ENCODE measurements at places on chromosomes 2 and 18.

DNA sequence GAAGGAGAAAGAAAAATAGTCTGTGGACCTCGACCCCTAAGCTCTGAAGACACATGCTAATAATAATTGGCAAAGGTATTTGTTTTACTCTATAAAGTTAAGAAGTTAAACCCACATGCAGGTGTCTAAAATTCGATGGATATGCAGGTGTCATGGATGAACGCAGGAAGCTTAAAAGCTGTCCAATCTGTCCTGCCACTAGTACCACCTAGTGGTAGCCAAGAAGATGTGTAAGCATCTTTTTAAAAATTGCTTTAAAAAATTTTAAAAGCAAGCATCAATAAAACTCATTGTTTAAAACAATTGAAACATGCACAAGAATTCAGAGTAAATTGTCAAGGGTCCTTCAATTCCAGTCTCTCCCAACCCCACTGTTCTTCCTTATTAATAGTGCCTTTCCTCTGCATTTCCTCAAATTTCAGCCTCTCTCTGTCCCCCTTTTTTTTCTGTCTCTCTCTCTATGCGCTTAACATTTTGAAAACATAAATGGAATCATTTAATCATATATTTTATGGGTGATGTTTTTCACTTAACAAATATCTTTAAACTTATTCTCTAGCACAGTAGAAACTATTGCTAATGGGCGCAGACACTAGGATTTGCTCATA lies 30.6 kb upstream of the PPP3R1 start:
- DNase-seq = peak; percentile 45

DNA sequence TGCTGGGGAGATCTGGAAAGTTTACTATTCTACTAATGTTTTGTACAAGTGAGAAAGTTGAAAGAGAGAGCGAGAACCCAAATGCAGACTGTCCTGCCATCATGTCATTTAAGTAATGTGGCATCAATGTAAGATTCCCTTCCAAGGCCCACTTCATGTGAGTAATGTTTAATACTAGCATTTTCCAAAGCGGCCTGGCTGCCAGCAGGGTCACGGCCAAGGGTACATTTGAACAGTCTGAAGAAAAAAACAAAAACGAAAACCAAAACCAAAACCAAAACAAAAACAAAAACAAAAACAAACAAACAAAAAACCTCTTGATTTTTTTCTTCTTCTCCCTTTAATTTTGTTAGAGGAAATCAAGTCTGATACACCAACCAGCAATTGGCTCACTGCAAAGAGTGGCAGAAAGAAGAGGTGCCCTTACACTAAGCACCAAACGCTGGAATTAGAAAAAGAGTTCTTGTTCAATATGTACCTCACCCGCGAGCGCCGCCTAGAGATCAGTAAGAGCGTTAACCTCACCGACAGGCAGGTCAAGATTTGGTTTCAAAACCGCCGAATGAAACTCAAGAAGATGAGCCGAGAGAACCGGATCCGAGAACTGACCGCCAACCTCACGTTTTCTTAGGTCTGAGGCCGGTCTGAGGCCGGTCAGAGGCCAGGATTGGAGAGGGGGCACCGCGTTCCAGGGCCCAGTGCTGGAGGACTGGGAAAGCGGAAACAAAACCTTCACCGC lies 2.2 kb downstream of the HOXD10 start:
- DNase-seq = peak; percentile 38

DNA sequence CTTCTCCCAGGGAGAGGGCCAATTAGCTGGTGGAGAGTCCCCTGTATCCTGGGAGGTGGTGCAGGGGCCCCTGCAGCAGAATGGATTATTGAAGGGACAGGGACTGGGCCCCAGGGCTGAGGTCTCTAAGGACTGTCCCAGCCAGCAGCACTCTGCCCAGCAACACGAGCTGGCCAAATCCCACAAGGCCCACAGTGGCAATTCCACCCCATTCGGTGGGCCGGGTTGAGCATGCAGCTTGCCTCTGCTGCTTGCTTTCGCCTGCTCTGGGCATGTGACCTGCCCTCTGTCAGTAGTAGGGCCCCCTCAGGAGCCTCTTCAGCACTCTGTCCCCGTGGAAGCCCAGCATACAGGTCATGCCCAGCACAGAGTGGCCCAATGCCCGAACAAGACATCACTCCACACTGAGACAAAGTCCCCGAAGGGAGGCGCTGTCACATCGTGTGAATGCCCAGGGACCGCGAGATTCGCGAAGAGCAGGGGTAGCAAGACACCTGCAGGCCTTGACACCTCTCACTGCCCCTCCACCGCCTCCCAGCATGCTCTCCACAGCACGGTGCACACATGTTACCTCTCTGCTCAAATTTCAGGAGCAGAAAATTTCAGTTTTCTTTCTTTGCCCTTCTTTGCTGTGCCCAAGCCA lies 65.4 kb downstream of the CRACDL start:
- no peak for DNase-seq

DNA sequence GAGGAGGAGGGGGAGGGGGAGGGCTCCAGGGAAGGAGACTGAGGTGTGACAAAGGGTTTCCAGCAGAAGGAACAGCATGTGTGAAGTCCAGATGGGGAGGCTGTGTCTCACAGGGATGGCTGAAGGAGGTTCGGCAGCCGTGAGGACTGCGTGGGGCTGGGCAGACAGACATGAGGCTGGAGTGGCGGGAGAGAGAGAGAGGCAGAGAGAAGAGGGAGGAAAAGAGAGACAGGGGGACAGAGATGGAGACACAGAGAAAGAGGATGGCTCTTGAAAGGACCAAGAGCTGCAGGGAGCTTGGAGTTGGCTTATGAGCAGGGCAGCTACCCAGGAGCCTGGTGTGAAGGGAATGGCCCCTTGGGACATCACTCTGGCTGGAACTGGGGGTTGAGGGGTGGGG lies 138.9 kb upstream of the ASB18 start:
- no peak for DNase-seq

- no peak for DNase-seq
These were observed 1.8 kb downstream of the ZEB2 start for GRCh38 chr2:144517866-144518747.

- no peak for DNase-seq
These were observed at the start of gene TNS1 for GRCh38 chr2:218002845-218003180. TNS1 (minus strand) TSS chr2:218002995; CDS start chr2:218002872, 123 bp downstream.

DNA sequence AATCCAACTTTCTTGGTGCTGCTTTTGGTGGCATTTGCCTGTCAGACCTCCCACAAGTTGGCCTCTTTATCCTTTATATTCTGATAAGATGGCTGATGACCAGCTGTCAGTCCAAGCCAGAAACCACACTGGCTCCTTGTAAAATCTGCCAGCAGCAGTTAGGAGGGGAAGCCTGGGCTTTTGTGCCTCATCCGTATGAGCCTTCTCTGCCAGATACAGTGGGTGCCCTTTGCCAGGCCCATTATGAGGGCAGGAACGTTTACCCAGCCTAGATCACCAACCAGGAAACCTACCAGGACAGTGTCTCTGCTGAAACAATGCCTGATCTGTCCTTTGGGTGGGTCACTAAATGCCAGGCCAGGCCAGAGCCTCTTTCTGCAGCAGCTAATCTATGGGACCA lies 202.9 kb upstream of the SP5 start:
- DNase-seq = no peak

DNA sequence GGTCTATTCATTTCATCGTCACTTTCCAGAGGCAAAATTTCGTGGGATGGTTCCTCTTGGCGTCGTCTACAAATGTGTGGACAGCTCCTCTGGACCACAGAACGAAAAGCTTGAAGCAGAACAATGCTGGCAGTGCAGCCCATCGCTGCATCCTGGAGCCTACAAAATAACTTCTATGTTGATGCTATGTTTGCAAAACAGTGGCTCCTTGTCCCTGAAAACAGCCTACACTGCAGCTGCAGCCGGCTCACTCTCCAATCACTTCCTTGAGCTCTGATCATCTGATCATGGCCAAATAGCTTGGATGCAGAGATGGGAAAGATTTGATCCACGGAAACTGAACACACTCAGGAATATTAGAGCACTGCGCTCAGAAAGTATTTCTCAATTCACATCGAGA lies 60.0 kb downstream of the DOCK10 start:
- DNase-seq = no peak

DNA sequence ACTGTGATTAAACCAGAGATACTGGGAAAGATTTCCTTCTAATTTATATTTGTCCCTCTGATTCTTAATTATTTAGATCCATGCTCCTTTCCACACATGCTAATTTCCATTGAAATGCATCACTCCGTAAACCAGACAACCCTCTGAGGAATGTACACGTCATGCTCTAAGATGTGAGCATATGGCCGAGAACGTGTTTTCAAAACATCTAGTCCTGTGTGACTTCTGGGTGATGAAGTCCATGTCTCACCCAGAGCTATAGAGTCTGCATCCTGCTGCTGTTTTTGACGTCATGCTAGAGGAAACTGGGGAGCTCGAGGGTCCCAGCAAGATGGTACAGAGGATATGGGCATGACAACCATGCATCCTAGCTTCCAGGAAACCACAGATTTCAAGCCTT lies 53.6 kb downstream of the CAPN13 start:
- no peak for DNase-seq

GRCh38 chr2:231680285-231680991 lies 27.9 kb upstream of the PTMA start:
- DNase-seq = no peak

DNA sequence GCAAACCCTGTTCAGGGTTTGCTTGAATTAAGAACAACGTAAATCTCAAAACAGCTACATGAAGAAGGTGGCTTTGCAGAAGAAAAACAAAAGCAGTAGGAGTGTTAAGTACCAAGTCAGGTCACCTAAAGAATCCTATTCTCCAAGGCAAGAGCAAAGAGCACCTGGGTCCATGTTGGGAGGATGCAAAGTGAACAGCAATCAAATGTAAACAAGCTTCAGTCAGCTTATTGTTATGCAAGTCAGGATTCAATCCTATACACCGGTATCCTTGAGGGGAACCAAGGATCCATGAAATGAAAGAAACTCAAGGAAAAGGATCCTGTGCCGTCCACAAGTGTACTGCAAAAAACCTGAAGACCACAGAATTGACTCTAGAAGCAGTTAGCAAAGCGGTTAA lies 261.0 kb upstream of the DDX18 start:
- no peak for DNase-seq
